Stimulated activated CD4-positive, alpha-beta T cell treated with anti-CD3 and anti-CD28 coated beads, Interleukin-2, amount 100 ng/mL, for 48 hours (primary cell): ENCODE measurements at places on chromosomes 6 and 20.
A peak's percentile ranks its signal among the peaks of the same experiment; 100 is the strongest.

DNA sequence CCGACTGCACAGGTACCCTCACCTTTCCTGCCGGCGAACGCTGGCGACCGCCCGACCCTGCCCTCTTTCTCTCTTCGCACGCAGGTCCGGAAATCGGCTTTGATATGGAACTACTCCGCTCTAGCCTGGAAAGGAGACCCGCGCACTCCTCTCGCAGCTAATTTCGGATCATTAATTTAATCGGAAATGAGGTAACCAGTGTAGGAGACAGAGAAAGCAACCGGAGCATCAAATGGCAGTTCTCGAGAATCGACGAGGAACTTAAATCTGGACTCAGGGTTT, 949 bp upstream of the ATXN1 start:
- no peak for DNase-seq

GRCh38 chr6:32906539-32906938, 34.3 kb downstream of the HLA-DMB start:
- DNase-seq = no peak

DNA sequence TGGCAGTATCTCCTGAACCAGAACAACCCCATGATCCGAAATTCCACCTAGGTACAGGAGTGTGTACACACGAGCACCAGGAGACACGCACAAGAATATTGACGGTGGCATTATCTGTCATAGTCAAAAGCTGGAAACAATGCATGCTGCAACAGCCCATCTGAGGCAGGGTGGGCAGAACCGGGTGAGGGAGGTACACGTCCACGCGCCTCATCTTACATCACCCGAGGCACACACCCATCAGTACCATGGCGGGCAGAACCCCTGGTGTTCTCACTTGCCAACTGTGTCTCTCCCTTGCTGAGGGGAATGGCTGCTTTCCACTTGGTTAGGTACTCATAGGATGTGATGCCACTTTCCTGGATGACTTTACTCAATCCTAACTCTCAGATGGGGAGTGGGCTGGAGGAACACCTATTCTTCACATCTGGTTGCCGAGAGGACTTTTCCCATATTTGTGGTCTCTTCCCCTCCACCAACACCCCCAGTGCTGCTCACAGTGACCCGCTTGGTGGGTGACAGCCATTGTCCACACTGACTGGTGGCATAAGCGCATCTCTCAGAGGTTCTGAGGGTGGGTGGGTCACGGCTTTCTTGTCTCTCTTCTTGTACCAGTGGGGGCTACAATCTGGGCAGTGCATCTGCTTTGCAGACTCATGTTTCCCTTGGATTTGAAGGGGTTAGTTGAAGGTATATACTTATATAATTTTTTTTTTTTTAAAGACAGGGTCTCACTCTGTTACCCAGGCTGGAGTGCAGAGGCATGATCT, 13.5 kb downstream of the PPP1R3G start:
- DNase-seq = no peak

GRCh38 chr6:42239736-42240375, 22.2 kb upstream of the MRPS10 start:
- DNase-seq = no peak

DNA sequence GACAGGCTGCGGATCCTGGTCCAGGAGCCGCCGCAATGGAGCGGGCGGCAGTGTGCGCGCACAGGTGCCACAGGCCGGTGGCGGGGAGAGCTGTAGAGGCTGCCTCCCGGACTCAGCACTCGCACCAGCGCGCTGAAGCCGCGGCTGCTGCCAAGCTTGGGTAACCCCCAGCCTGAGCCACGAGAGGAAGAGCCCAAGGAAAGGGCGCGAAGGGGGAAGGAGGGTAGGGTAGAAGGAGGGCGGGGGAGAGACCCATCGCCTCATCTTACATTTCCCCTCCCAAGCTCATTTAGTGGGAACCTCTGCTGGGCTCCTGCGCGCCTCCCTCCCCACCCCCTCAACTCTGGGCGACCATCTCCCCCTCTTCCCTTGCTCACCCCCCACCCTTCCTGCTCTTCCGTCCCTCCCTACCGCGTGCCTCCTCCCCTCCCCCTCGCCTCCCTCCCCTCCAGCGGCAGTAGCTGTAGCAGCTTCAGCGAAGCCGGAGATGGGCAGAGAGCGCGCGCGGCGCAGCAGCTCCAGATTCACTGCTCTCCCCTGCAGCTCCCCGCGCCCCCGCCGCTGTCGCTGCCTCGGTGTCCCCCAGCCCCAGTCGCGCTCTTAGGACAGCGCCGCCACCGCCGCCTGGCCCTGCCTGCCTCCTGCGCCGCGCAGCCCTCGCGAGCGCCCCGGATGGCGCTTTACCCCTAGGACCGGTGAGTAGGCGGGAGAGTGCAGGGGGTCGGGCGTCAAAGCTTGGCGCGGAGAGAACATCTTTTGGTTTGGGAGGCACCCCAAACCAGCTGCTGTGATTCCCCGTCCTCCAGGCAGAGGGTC, at the start of gene FUT9:
Gene FUT9, plus strand, starts transcription at position 457 of the 816 bp plus-strand sequence. CDS start 187,182 bp downstream, outside the sequence.
- no peak for DNase-seq

DNA sequence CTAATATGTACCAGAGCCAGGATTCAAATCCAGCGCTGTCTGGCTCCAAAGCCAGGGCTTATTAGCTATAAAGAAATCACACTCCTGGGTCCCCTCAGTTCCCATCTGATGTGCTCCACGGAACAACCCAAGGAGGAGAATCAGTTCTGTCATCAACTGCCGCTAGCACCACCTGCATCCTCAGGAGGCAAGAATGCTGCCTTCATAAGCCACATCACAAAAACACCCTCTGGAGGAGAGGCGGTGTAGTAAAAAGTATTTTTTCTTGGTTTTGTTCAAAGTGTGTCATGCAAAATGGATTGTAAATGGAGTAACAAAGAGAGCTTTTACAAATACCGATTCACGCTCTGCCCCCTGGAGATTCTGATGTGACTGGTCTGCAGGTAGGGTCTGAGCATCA, 57.1 kb downstream of the TNFRSF21 start:
- DNase-seq = no peak

DNA sequence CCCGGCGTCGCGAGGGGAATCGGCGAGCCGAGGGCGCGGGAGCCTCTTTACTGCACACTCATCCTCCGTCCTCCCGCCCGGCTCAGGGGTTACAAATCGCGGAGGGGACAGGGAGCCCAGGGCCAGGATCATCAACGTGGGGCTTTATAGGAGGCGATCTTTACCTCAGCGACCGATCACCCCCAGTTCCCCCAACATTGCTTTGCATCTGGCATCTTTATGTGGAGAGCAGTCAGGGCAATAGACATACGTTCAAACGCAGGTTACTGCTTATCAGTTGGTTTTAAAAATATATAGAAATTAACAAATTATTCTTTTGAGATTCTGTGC, 634 bp downstream of the HSF2 start:
- DNase-seq = no peak

DNA sequence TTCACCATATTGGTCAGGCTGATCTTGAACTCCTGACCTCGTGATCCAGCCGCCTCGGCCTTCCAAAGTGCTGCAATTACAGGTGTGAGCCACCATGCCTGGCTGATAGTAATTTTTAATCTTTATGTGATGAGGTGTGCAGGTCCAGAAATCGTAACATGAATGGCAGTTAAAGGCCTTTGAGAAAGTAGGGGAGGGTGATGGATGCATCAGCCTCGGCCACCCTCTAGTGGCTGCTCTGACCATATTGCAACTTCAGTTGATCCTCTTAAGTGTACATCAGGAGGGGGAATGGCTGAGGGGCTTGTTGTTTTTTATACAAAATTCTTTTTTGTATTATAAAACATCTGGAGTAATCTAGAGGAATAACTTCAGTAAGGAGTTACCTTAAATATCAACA, 193.0 kb downstream of the ZFAND3 start:
- DNase-seq = no peak

DNA sequence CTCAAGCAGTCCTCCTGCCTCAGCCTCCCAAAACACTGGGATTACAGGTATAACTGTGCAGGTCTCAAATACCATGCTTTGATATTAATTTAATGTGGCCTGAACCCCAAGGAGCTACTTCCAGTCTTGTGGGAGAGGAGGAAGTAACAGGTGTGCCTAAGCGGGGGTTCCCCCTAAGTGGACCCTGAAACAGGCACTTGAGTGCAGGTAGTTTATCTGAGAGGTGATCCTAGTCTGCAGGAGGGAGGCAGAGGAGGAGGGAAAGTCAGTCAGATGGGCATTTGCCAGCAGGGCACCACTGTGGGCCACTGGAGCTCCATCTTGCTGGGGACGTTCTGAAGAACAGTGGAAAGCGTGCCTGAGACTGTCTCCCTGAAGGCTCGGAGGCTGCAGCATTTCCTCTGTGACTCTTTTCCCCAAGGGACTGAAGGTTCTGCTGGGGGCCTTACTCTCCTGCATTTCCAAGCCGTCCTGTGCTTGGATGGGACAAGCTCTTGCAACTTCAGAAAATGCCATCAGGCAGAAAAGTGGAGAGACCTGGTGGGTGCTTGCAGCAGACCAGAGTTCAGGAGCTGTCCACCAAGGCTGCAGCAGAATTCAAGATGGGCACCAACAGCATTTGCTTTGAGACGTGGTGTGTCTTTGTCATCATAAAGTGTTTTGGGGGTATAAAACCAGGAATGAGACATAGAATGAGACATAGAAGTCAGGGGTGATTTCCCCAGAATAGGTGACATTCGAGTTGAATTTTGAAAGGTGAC, 4.6 kb upstream of the DLGAP4 start:
- no peak for DNase-seq

GRCh38 chr6:73156793-73157767, 68.2 kb downstream of the KHDC1L start:
- DNase-seq = no peak

GRCh38 chr6:153947808-153948447, 91.1 kb upstream of the OPRM1 start:
- DNase-seq = no peak

DNA sequence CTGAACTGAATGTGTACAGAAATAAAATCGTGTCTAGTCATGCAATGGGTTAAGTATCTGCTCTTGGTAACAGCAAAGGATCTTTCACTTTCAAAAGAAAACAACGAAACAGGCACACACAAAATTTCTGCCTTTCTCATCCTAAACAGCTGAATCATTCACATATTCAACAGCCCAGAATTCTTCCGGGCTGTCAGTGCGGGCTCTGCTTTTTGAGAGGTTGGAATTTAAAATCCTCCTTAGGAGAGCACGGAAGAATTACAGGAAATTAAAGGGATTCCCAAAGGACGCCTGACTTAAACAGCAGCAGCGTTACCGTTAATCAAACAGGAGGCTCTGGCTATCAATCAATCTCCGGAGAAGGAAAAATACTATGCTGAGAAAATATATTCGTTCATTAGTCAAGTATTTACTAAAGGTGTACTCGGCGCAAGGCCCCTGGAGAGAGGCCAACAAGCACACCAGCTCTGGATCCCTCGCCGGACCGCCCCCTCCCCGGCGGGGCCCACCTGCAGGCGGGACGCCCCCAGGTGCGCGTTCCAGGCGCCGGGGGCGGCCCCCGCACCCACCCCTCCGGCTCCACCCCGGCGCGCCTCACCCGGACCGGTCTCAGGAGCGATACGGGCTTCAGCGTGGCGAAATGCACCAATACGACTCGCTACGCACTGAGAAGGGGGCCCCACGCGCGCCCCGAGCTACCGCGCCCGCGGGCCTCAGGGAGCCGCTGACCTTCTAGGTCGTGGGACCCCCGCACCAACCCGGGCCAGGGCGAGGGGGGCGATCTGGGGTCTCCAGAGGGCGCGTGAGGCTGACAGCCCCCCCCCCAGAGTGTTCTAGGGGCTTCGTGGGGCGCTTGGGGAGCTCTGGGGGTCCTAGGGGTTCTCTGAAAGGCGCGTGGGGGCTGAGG, 1.0 kb downstream of the NAPB start:
- DNase-seq = peak; percentile 34

GRCh38 chr6:47133230-47134000, 91.3 kb upstream of the ADGRF1 start:
- DNase-seq = no peak

GRCh38 chr20:39855799-39856198, 833.2 kb downstream of the MAFB start:
- DNase-seq = no peak

DNA sequence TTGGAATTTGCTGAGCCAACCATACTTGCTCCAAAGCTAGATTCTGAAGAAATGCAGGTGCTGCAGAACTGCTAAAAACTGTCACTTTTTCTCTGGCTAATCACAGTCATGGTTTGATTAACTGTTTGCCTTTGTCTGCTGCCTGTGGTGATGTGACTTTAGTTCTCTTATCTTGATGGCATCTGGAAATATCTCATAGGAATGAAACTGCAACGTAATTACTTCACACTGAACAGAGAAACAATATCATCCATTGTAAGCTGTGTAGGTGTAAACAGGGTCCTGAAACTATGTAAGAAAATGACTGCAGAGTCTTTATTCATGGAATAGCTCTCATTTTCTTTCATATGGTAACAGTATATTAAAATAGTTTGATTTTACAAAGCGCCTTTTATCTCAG, 721.9 kb upstream of the HS3ST5 start:
- no peak for DNase-seq

- DNase-seq = no peak
Observed at GRCh38 chr6:90264561-90264960, 32.1 kb downstream of the BACH2 start.

GRCh38 chr20:46652699-46653098, 1.4 kb upstream of the SLC13A3 start:
- DNase-seq = no peak

- DNase-seq = no peak
Observed at GRCh38 chr20:14553774-14554534, 216.5 kb upstream of the FLRT3 start.

- DNase-seq = no peak
Observed at GRCh38 chr6:166619912-166620311, 7.1 kb downstream of the RPS6KA2 start.

DNA sequence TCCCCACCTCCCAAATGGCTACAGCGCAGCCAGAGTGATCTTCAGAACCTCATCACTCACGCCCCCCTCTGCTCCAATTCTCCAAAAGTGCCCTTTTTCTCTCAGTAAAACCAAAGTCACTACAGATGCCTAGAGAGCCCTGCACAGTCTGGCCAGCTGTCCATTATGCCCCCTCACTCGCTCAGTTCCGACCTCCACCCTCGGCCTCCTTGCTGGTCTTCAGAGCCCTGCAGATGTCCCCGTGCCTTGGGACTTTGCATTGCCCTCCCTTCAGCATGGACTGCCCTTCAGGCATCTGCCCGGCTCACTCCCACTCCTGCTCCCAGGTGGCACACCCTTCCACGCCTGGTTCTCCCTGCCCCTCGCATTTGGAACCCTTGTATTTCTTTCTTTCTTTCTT, 1.1 kb upstream of the RAET1E start:
- DNase-seq = no peak

DNA sequence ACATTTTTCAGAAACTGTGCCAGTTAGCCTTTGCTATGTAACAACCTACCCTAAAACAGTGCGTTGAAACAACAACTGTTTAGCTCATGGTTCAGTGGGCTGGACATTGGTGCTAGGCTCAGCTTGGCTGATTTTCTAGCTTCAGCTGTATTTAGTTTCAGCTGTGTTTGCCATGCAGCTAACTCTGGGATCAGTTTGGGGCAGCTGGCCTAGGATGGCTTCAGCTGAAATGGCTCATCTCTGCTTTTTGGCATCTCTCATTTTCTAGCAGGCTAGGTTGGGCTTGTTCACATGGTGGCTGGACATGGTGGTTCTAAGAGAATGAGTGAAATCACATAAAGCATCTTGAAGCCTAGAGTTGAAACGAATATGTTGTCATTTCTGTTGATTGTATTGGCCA, 464.2 kb downstream of the QKI start:
- DNase-seq = no peak

GRCh38 chr6:80674669-80675068, 568.2 kb downstream of the BCKDHB start:
- no peak for DNase-seq

GRCh38 chr6:159149641-159150040, 19.6 kb upstream of the FNDC1 start:
- DNase-seq = no peak

- DNase-seq = no peak
Observed at GRCh38 chr20:18808712-18809111, 4.9 kb upstream of the SCP2D1 start.
